Hematopoietic multipotent progenitor cell treated with erythropoietin and hydrocortisone succinate and interleukin-3 and kit ligand, for 8 days (in vitro differentiated cells): ENCODE measurements at places on chromosomes 7 and 10.

DNA sequence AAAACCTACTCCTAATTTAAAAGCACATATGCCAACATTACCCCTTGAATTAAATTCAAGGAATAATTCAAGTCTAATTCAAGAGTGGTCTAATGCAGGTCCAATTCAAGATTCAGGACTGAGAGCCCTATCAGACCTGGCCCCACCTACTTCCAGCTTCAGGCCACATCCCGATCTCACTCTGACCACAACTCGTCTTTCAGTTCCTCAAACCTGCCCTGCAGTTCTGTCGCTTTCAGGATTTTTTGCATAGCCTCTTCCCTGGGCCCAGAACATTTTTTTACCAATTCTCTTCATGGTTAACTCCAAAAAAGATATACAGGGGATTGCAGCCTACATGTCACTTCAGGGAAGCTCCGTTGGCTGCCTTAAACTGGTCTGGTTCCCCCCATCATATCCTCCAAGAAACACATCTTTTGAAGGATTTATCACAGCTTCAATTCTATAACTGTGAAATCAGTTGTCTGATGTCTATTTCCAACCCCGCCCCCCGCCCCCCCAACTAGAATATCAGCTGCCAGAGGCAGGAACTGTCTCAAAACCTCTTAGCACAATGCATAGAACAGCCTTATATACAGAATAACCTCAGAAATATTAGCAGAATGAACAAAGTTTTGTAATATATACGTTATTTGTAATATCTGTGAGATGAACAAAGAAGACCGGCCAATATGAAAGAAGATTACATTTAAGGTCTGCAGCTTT, 20.8 kb downstream of the CCDC6 start:
- peak; percentile 58 for DNase-seq

DNA sequence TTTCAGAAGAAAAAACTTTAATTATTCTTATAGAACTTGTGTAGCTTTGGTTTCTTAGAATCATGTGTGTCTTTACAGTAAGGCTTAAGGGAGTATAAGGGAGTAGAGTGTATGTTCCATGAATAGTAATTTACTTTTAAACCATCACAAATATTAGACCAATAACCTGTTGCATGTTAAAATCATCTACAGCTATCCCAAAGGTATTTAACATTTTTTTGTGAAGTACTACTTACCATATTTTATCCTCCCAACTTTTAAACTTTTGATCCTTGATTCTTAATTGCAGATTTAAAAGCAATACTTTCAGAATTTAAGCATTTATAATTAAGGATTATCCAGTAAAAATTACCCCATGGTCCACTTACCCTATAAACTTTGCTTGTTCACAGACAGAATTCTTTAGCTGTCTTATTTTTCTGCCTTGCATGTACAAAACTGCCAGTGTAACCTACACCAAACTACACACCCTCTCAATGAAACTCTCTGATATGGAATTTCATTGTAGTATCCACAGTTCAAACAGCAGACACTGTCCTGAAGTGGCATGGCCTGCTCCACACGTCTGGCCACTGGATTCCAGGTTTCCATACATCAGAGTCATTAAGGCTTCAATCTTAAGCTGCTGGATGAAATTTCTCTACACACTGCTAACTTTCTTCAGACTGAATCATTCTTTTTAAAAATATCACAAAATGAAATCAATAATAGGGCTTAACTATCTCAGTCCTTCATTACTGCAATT, 5.8 kb downstream of the GLI3 start:
- DNase-seq = no peak

DNA sequence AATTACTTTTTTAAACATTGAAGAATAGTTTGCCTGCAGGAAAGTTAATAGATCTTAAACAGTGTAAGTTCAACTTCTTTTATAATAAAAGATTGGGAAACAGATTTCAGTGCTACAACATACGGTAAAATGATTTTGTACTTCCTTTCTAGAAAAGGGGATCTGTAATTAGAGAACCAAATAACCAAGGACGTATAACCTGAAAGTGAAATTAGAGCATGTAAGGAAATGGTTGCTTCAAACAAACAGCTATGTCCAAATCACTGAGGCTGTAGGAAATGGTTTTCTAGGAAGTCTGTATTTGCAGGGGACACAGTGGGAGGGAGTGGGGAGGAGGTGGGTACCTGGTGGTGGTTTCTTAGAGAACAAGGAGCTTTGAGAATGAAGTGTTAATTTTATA, 57.9 kb upstream of the EXOC6 start:
- DNase-seq = no peak

GRCh38 chr7:79822620-79823240, 311.9 kb upstream of the GNAI1 start:
- DNase-seq = no peak

- no peak for DNase-seq
These were observed 15.5 kb upstream of the STEAP4 start for GRCh38 chr7:88322151-88322550.

GRCh38 chr7:46515844-46516590, 594.9 kb upstream of the IGFBP3 start:
- no peak for DNase-seq
